ENCODE measurements at places on chromosomes 5 and 9. TPM values are rescaled to one million over a fixed set of nuclear protein-coding genes. Genes with fewer than 3 reads are reported as not detected.

ADGRD2 gene
- total RNA-seq = not detected

WDR31 gene
- 2.1 TPM for total RNA-seq

HAVCR2 gene
- total RNA-seq = 0.26 TPM

FOXD4 gene
- 0.06 TPM for total RNA-seq

PCDHGA10 gene
- total RNA-seq = 7.5 TPM

SLC4A9 gene
- not detected for total RNA-seq

LCP2 gene
- total RNA-seq = not detected

SLC46A2 gene
- total RNA-seq = not detected

CNTNAP3B gene
- total RNA-seq = 25.0 TPM

BRD3 gene
- total RNA-seq = 5.7 TPM

JADE2 gene
- 32.2 TPM for total RNA-seq

SAXO1 gene
- under 0.01 TPM for total RNA-seq

CARTPT gene
- total RNA-seq = not detected

ITK gene
- total RNA-seq = not detected

PCDHB2 gene
- total RNA-seq = 1.7 TPM

SCGB3A1 gene
- total RNA-seq = not detected

RAPGEF1 gene
- total RNA-seq = 16.5 TPM

MEIKIN gene
- total RNA-seq = 0.06 TPM

NOTCH1 gene
- 39.6 TPM for total RNA-seq

AIF1L gene
- 0.92 TPM for total RNA-seq

RNF183 gene
- not detected for total RNA-seq

LHX3 gene
- total RNA-seq = not detected

COX7C gene
- total RNA-seq = 236 TPM

PCDHB5 gene
- 1.8 TPM for total RNA-seq

KCNV2 gene
- not detected for total RNA-seq

IL3 gene
- total RNA-seq = not detected

SPINK5 gene
- total RNA-seq = 0.13 TPM

TAF1L gene
- total RNA-seq = under 0.01 TPM

INSL4 gene
- under 0.01 TPM for total RNA-seq

TMEM174 gene
- total RNA-seq = not detected

VLDLR gene
- total RNA-seq = 3.0 TPM

EPB41L4B gene
- under 0.01 TPM for total RNA-seq

GNA14 gene
- 4.4 TPM for total RNA-seq

OTP gene
- total RNA-seq = not detected

IRX2 gene
- total RNA-seq = 0.62 TPM

LCN9 gene
- not detected for total RNA-seq

PCDHGB5 gene
- total RNA-seq = 21.0 TPM

All from aortic smooth muscle cell (primary cell).